ENCODE measurements at places on chromosomes 12 and 14. TPM values are rescaled to one million over a fixed set of nuclear protein-coding genes. Genes with fewer than 3 reads are reported as not detected.

The FAM90A1 gene
- not detected for total RNA-seq

The CLECL1 gene
- not detected for total RNA-seq

The PRB4 gene
- total RNA-seq = not detected

The EPYC gene
- not detected for total RNA-seq

The B3GNT4 gene
- total RNA-seq = 2.9 TPM

The SLC10A1 gene
- not detected for total RNA-seq

The RASSF9 gene
- total RNA-seq = 1.7 TPM

The TRHDE gene
- total RNA-seq = 34.9 TPM

The LAG3 gene
- total RNA-seq = 10.3 TPM

The PRPH gene
- total RNA-seq = 17.2 TPM

The RBP5 gene
- 3.7 TPM for total RNA-seq

The NOS1 gene
- total RNA-seq = 9.6 TPM

The CCDC92 gene
- 21.6 TPM for total RNA-seq

The RHEBL1 gene
- 1.7 TPM for total RNA-seq

The DNAJC22 gene
- 3.7 TPM for total RNA-seq

The GRIP1 gene
- 4.2 TPM for total RNA-seq

The GZMH gene
- total RNA-seq = not detected

The TMEM229B gene
- total RNA-seq = 9.8 TPM

The TSHR gene
- not detected for total RNA-seq

The CCDC85C gene
- total RNA-seq = 6.9 TPM

The PMCH gene
- total RNA-seq = not detected

The KLRK1 gene
- 12.8 TPM for total RNA-seq
